ENCODE measurements at places on chromosomes 1 and 21.

DNA sequence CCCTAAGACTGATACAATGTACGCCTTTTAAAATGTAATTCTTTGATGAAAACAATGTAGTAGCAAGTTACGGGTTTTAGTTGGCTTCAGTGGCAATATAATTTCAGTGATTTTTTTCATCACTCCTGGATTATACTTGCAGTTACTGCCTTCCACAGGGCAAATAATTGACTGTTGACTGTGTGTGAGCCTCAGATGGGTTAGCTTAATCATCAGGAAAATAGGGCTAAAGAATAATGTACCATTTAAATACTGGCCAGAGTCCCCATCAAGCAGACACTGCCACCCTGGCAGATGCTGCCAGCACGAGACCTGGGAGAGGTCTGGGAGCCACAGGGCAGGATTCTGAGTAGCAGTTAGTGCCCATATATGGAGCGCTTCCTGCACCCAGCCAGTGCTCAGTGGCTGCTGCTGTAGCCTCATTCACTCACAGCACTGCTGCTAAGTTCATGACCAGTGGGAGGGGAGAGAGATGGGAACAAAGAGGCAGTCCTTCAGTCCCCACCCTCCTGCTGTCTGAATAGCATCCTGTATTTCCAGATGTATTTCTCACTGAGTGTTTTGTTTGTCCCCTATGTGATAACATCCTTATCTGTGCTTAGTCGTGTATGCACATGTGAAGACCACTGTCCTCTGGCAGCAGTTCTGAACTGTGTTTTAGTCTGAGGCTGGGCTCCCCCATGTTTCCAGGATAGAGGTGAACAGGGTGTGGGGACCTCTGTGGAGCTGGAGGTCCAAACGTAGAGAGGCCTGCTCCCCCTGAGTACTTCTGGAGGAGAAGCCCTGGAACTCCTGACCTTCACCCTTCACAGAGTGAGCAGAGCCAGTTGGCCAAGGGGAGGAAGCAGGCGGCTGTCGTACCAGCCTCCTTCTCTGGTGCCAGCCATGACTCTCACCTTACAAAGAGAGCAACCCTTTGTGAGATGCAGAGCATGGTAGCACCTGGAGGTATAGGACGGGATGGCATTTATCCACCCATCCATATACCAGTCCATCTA lies 80.4 kb downstream of the ADARB1 start:
- H3K36me3 ChIP-seq, result peaks cover 47% of the 10 kb centered on the region
- peak overlapping the region; percentile 24 for H3K27ac ChIP-seq
- no peaks in the 10 kb centered on the region for H3K27me3 ChIP-seq

DNA sequence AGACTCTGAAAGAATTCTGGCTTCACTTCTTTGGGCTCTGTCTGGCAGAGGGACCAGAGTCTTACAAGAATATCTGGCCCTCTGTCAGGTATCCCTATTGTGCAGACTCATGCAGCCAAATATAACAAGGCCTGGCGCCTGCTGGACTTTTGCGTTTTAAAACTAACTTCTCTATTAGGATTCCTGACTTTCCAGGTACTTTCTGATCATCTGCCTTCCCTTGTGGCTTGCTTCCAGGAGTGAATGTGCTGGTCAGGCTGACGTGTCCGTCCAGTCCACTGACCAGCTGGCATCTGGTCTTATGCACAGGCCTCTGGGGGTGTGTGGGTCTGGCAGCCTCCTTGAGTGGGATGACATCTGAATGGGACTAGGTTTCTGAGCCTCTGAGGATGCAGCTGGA lies 8.6 kb upstream of the RAB29 start:
- H3K4me1 ChIP-seq, result no peaks in the 10 kb centered on the region
- H3K27ac ChIP-seq, result no peak overlapping the region
- no peak overlapping the region for H3K4me3 ChIP-seq
- DNase-seq, result peak; percentile 48
- H3K36me3 ChIP-seq, result no peaks in the 10 kb centered on the region

- H3K27ac ChIP-seq, result no peak overlapping the region
- no peak overlapping the region for H3K4me3 ChIP-seq
- no peaks in the 10 kb centered on the region for H3K27me3 ChIP-seq
- no peak for DNase-seq
- H3K4me1 ChIP-seq, result no peaks in the 10 kb centered on the region
Measured at GRCh38 chr1:71944006-71944405, 338.3 kb downstream of the NEGR1 start.

DNA sequence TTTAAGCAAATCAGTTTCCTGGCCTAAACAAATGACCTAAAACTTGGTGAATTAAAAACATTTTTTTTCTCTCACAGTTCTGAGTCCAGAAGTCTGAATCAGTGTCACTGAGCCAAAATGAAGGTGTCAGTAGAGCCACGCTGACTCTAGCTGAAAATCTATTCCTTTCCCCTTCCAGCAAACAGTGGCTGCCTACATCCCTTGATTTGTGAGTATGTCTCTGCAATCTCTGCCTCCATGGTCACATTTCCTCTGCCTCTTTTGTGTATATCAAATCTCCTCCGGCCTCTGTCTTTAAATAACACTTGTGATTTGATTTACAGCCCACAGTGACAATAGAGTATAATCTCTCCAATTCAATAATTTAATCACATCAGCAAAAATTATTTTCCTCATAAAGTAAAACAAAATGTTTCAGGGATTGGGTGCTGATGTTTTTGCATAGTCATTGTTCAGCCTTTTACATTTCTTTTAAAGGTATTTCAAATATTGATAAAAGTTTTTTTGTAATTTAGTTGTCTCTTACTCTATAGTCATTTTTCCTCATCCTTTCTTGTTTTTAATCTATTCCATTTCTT lies 1715.4 kb downstream of the BRINP3 start:
- no peak overlapping the region for H3K4me3 ChIP-seq
- H3K27me3 ChIP-seq, result no peaks in the 10 kb centered on the region
- no peak for DNase-seq
- H3K36me3 ChIP-seq, result no peaks in the 10 kb centered on the region
- no peaks in the 10 kb centered on the region for H3K4me1 ChIP-seq

GRCh38 chr21:35070436-35070835 lies 21.3 kb upstream of the RUNX1 start:
- H3K27ac ChIP-seq, result no peak overlapping the region
- no peak for DNase-seq
- H3K36me3 ChIP-seq, result no peaks in the 10 kb centered on the region
- H3K27me3 ChIP-seq, result no peaks in the 10 kb centered on the region
